Activated CD4-positive, alpha-beta memory T cell treated with anti-CD3 and anti-CD28 coated beads for 36 hours (primary cell): ENCODE measurements at places on chromosomes 2 and 18. TPM values are rescaled to one million over a fixed set of nuclear protein-coding genes. Genes with fewer than 3 reads are reported as not detected.

Gene IL1B
- total RNA-seq, result 0.44 TPM

- H3K4me1 ChIP-seq, result peaks cover 17% of the 10 kb centered on the region
- no peak overlapping the region for H3K27ac ChIP-seq
- no peaks in the 10 kb centered on the region for H3K36me3 ChIP-seq
- H3K4me3 ChIP-seq, result no peak overlapping the region
- H3K27me3 ChIP-seq, result peaks cover 6% of the 10 kb centered on the region
Measured at GRCh38 chr18:2855560-2856350, 8.9 kb downstream of the EMILIN2 start.

Gene RUFY4
- total RNA-seq, result 0.93 TPM

Gene KIF5C
- 30.8 TPM for total RNA-seq

Gene DOK1
- total RNA-seq, result 24.5 TPM

Gene DNER
- not detected for total RNA-seq

- no peak overlapping the region for H3K4me3 ChIP-seq
- DNase-seq, result no peak
- H3K4me1 ChIP-seq, result peaks cover 1% of the 10 kb centered on the region
- no peak overlapping the region for H3K27ac ChIP-seq
Measured at GRCh38 chr18:75107196-75107930, 101.6 kb downstream of the PTGR3 start.

DNA sequence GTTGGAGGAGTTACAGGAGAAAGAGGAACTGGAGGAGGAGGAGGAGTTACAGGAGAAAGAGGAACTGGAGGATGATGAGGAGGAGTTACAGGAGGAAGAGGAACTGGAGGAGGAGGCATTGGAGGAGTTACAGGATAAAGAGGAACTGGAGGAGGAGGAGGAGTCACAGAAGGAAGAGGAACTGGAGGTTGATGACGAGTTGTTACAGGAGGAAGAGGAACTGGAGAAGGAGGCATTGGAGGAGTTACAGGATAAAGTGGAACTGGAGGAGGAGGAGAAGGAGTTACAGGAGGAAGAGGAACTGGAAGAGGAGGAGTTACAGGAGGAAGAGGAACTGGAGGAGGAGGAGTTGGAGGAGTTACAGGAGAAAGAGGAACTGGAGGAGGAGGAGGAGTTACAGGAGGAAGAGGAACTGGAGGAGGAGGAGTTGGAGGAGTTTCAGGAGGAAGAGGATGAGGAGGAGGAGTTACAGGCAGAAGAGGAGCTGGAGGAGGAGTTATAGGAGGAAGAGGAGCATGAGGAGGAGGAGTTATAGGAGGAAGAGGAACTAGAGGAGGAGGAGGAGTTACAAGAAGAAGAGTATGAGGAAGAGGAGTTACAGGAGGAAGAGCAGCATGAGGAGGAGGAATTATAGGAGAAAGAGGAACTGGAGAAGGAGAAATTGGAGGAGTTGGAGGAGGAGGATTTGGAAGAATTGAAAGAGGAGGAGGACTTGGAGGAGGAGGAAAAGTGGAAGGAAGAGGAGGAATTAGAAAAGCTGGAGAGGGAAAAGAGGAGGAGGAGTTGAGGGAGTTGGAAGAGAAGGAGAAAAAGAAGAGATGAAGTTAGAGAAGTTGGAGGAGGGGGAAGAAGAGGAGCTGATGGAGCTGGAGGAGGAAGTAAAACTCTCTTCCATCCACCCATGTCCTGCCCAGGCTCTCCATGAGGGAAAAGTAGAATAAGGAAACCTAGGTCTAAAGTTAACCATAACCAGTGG, 37.2 kb downstream of the CLASP1 start:
- no peaks in the 10 kb centered on the region for H3K27me3 ChIP-seq
- no peak overlapping the region for H3K4me3 ChIP-seq
- H3K27ac ChIP-seq, result no peak overlapping the region
- peaks cover 20% of the 10 kb centered on the region for H3K4me1 ChIP-seq

- H3K36me3 ChIP-seq, result no peaks in the 10 kb centered on the region
- H3K27ac ChIP-seq, result no peak overlapping the region
- no peak for DNase-seq
- H3K27me3 ChIP-seq, result no peaks in the 10 kb centered on the region
- no peaks in the 10 kb centered on the region for H3K4me1 ChIP-seq
- no peak overlapping the region for H3K4me3 ChIP-seq
Measured at GRCh38 chr18:58057291-58057965, 13.4 kb downstream of the NEDD4L start.

Gene GKN2
- not detected for total RNA-seq

DNA sequence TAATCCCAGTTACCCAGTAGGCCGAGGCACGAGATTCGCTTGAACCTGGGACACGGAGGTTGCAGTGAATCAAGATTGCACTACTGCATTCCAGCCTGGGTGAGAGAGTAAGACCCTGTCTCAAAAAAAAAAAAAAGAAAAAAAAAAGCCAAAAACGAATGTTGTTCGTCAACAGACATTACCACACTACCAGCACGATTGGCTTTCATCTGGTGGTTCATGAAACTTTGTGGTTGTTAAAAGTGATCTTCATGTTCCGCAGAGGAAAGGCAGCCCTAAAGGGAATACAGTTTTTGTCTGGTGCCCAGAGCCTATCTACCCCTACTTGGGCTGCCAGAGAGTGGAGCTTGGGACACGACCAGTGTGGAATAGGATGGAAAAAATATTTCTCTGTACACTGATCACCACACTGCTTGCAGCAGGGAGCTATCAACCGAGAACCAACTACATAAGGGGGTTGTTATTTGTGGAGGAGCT, 13.6 kb upstream of the CXCR4 start:
- H3K27ac ChIP-seq, result peak overlapping the region; percentile 84
- peaks cover 7% of the 10 kb centered on the region for H3K27me3 ChIP-seq
- no peaks in the 10 kb centered on the region for H3K36me3 ChIP-seq
- peak overlapping the region; percentile 64 for H3K4me3 ChIP-seq

GRCh38 chr2:144330951-144331673, 188.8 kb downstream of the ZEB2 start:
- peak overlapping the region; percentile 96 for H3K27ac ChIP-seq
- H3K27me3 ChIP-seq, result no peaks in the 10 kb centered on the region
- peaks cover 44% of the 10 kb centered on the region for H3K4me1 ChIP-seq
- H3K36me3 ChIP-seq, result peaks cover 7% of the 10 kb centered on the region
- H3K4me3 ChIP-seq, result peak overlapping the region; percentile 91

Gene DUSP2
- 539 TPM for total RNA-seq

Gene IL18RAP
- total RNA-seq, result 10.6 TPM

GRCh38 chr18:12638644-12639124, 19.2 kb downstream of the SPIRE1 start:
- peaks cover 6% of the 10 kb centered on the region for H3K4me1 ChIP-seq
- H3K27me3 ChIP-seq, result peaks cover 6% of the 10 kb centered on the region
- no peak overlapping the region for H3K27ac ChIP-seq
- H3K36me3 ChIP-seq, result no peaks in the 10 kb centered on the region

DNA sequence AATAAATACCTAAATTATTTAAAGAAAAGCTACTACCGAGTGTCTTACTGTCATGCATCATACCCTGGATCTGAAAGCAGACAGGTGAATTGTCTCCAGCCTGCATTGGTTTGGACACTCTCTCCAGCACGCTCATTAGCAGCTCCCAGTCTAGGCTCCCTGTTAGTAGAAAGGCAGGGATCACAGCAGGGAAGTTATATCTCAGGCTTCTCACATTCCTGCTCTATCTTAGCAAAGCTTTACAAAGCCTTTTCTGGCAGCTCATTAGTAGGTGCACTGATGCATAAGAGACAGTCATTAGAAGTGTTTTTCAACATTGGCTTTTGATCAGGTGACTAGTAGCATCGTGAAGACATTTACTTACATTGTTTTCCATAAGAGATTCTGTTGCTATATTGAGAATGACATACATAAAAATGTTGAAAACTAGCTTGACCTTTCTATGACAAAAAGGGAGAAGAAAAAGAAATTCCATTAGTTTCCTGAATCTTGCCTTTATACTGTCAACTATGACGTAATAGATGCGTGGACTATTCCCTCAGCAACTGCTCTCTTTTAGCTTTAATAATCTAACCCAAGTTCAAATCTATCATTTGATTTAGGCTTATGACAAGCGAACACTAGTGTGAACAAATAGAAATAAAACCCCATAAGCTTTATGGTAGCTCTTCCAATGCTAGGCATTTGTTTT, 408.7 kb upstream of the KCNH7 start:
- no peaks in the 10 kb centered on the region for H3K4me1 ChIP-seq
- H3K27ac ChIP-seq, result no peak overlapping the region
- no peak overlapping the region for H3K4me3 ChIP-seq
- no peaks in the 10 kb centered on the region for H3K36me3 ChIP-seq
- no peak for DNase-seq

Gene ALKAL2
- total RNA-seq, result not detected

Gene STK11IP
- 28.7 TPM for total RNA-seq

- no peaks in the 10 kb centered on the region for H3K4me1 ChIP-seq
- DNase-seq, result no peak
- H3K36me3 ChIP-seq, result no peaks in the 10 kb centered on the region
- H3K27ac ChIP-seq, result no peak overlapping the region
- no peak overlapping the region for H3K4me3 ChIP-seq
- H3K27me3 ChIP-seq, result no peaks in the 10 kb centered on the region
Measured at GRCh38 chr2:99787769-99788382, 298.1 kb upstream of the REV1 start.

- H3K4me1 ChIP-seq, result no peaks in the 10 kb centered on the region
- no peak overlapping the region for H3K27ac ChIP-seq
- no peaks in the 10 kb centered on the region for H3K36me3 ChIP-seq
- DNase-seq, result no peak
- H3K27me3 ChIP-seq, result no peaks in the 10 kb centered on the region
Measured at GRCh38 chr18:8029061-8029460, 461.9 kb downstream of the PTPRM start.

Gene TGIF1
- 51.4 TPM for total RNA-seq

- H3K4me1 ChIP-seq, result no peaks in the 10 kb centered on the region
- no peaks in the 10 kb centered on the region for H3K27me3 ChIP-seq
Measured at GRCh38 chr2:128790541-128791001, 471.9 kb upstream of the HS6ST1 start.

Gene SERPINB4
- total RNA-seq, result not detected

- H3K4me3 ChIP-seq, result no peak overlapping the region
- H3K27me3 ChIP-seq, result no peaks in the 10 kb centered on the region
- peak overlapping the region; percentile 80 for H3K27ac ChIP-seq
- H3K36me3 ChIP-seq, result peaks cover 5% of the 10 kb centered on the region
- H3K4me1 ChIP-seq, result peaks cover 42% of the 10 kb centered on the region
- no peak for DNase-seq
Measured at GRCh38 chr2:174553811-174554493, 43.7 kb downstream of the WIPF1 start.

Gene ATG9A
- total RNA-seq, result 34.7 TPM

Gene PLEKHH2
- total RNA-seq, result 0.81 TPM

GRCh38 chr2:25897506-25897905, 19.2 kb upstream of the ASXL2 start:
- H3K4me3 ChIP-seq, result no peak overlapping the region
- no peaks in the 10 kb centered on the region for H3K4me1 ChIP-seq
- DNase-seq, result no peak
- H3K27ac ChIP-seq, result no peak overlapping the region
- H3K36me3 ChIP-seq, result no peaks in the 10 kb centered on the region

GRCh38 chr2:18662689-18663088, 73.3 kb upstream of the NT5C1B start:
- H3K27ac ChIP-seq, result no peak overlapping the region
- H3K4me3 ChIP-seq, result no peak overlapping the region
- H3K36me3 ChIP-seq, result peaks cover 13% of the 10 kb centered on the region

Gene C1D
- 23.1 TPM for total RNA-seq

- no peak overlapping the region for H3K27ac ChIP-seq
- peaks cover 5% of the 10 kb centered on the region for H3K27me3 ChIP-seq
- H3K36me3 ChIP-seq, result no peaks in the 10 kb centered on the region
- no peak for DNase-seq
- no peak overlapping the region for H3K4me3 ChIP-seq
- peaks cover 12% of the 10 kb centered on the region for H3K4me1 ChIP-seq
Measured at GRCh38 chr2:212914392-212914791, 237.0 kb downstream of the IKZF2 start.

Gene C2orf78
- total RNA-seq, result not detected

- H3K27me3 ChIP-seq, result peaks cover 3% of the 10 kb centered on the region
- peaks cover 58% of the 10 kb centered on the region for H3K4me1 ChIP-seq
- DNase-seq, result no peak
- no peaks in the 10 kb centered on the region for H3K36me3 ChIP-seq
- H3K4me3 ChIP-seq, result no peak overlapping the region
Measured at GRCh38 chr18:62781893-62782292, 66.6 kb downstream of the PHLPP1 start.
